ENCODE measurements at places on chromosomes 7 and 10. TPM values are rescaled to one million over a fixed set of nuclear protein-coding genes. Genes with fewer than 3 reads are reported as not detected.
A peak's percentile ranks its signal among the peaks of the same experiment; 100 is the strongest.

Gene VWA2
- not detected for total RNA-seq

Gene AKR1C2
- total RNA-seq: 376 TPM

Gene PNLIPRP3
- not detected for total RNA-seq

Gene TSPAN15
- total RNA-seq: 0.27 TPM

Gene TRPV5
- not detected for total RNA-seq

Gene CPEB3
- 1.7 TPM for total RNA-seq

- no peak for DNase-seq
Measured at GRCh38 chr10:62068464-62068863, 167.0 kb downstream of the ARID5B start.

GRCh38 chr7:70693686-70694433 lies 438.1 kb upstream of the GALNT17 start:
- DNase-seq: peak; percentile 36

DNA sequence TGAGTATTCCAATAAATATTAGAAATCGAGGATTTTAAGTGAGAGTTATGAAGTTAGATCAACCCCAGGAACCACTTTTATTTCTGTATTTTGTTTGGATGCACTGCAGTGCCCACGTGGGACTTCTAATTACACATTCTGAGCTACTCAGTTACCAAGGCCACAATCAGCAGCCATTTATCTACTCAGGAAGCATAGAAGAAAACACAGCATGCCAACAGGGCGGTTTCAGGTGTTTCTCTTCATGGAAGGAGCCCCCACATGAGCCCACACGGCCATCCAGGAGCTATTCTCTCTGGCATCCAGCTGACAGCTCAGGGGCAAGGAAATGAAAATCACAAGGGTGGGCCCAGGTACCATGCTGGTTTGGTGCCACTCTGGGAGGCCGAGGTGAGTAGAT lies 266.5 kb upstream of the MKLN1 start:
- DNase-seq: no peak

GRCh38 chr7:44291733-44292419 lies 33.5 kb downstream of the CAMK2B start:
- peak; percentile 18 for DNase-seq

DNA sequence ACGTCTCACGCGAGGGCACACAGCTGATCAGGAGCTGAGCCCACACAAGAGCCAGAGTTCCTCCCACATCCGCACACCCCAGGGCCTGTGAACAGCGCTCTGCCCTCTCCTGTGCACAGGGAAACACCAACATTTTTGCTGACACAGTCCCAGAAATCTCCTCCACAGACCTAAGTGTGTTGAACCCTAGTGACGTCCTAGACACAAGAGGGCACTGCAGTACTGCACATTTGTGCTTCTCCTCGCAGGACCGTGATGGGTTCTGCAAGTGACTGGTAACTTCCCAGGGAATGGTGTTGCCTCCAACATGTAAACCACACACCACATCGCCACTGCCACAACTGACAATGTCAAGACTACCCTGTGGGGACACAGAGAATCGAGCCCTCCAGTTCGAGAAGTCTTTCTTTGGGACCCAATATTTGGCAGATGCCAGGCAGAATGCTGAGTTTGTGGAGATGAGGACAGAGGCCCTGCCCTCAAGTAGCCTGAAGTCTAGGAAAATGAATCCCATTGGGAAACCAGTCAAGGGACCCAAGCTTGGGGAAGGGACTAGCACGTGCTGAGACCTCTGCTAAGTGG lies 170.3 kb downstream of the PAXIP1 start:
- no peak for DNase-seq

GRCh38 chr7:39360038-39360437 lies 206.2 kb upstream of the YAE1 start:
- DNase-seq: no peak

DNA sequence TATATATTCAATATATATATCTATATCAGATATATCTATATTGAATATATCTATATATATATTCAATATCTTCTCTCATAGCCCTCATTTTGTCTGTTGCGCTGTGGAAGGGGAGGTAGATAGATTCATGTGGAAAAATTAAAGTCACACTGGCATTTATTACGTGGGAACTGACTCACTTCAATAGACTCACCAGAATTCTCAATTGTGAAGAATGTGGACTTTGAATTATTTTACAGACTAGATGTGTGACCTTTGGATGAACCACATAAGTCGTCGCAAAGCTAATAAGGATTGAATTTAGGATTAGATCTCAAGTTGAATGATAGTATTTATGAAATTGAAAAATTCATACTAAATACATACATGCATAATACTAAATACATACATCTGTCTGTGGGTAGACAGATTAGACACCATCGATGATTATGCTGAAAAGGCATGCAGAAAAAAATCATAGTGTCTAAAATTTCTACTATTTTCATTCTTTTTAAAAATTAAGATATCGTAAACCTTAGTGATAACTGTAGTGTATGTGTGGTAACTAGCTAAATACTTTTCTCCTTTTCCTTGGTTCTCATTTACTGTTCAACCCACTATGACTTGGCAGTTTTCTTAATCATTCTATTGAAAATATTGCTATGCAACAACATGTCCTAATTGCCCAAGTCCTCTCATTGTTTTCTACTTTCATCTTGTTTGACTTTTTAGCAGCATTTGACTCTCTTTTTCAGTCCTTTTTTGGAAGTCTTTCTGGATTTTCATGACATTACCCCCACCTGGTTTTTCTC lies 61.8 kb upstream of the A1CF start:
- DNase-seq: peak; percentile 8

GRCh38 chr7:158618745-158619140 lies 31.1 kb upstream of the PTPRN2 start:
- DNase-seq: no peak

DNA sequence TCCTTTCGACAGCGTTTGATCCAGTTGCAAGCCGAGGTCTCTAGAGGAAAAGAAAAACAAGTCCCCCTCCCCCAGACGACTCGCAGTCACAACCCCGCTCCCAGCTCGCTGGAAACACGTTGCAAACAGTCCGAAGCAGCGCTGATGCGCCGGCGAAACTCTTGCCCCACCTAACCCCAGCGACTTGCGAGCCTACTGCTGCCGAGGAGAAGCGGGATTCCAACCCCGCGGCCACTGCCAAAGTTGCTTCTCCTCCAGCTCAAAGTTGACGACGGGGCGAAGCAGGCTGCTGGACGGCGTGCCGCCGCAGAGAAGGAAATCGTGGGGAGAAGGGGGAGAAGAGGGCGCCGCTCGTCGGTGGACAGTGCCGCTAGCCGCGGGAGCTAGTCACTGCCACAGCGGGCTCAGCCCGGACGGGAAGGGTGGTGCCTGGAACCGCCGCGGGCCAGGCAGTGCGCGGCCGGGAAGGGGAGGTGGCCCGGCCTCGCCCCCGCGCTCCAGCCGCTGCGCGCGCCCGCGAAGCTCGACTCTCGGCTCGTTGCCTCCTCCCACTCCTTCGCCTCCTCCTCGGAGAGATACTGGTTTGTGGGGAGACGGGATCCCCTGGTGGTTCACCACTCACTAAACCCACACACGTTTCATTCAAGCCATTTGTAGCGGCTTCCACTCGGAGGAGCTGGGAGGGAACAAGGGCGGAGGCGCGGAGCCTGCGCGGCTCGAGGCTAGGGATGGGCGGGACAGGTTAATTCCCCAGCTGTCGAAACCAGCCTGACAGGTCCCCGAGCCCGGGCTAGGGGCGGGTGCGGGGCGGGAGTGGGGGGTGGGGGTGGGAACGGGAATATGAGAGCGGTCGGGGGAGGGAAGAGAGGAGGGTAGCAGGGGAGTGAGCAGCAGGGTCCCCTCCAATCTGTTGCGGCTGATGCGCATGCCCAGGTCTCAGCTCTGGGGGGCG lies at the start of gene GPR37:
TSS of gene GPR37 (minus strand) at position 392 of the 952 bp plus-strand sequence. CDS start 816 bp downstream, outside the sequence.
- peak; percentile 51 for DNase-seq

DNA sequence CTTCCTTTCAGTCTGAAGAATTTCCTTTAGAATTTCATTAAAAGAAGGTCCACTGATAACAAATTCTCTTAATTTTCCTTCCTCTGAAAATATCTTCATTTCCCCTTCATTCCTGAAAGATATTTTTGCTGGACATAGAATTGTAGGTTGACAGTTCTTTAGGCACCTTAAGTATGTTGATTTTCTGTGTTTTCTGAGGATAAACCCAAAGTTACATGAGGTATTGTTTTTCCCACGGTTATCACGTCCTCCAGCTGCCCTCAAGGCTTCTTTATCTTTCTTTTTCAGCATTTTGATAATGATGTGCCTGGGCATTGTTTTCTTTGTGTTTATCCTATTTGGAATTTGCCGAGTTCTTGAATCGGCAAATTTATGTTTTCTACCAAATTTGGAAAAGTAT lies 105.3 kb downstream of the ELFN1 start:
- no peak for DNase-seq

DNA sequence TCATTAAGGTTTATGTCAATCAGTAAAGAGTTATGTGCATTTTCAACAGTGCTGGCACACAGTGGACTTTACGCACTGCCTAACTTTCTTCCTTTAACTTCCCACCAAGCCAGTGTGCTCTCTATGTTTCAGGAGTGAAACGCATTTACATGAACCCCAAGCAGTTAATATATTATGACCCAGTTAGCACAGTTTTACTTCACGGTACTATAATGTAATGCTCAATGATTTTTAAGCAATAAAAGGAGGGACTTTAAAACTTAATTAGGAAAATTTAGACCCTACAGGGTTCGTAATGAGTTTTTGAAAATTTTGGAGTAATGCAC lies 100.3 kb downstream of the C10orf90 start:
- no peak for DNase-seq

DNA sequence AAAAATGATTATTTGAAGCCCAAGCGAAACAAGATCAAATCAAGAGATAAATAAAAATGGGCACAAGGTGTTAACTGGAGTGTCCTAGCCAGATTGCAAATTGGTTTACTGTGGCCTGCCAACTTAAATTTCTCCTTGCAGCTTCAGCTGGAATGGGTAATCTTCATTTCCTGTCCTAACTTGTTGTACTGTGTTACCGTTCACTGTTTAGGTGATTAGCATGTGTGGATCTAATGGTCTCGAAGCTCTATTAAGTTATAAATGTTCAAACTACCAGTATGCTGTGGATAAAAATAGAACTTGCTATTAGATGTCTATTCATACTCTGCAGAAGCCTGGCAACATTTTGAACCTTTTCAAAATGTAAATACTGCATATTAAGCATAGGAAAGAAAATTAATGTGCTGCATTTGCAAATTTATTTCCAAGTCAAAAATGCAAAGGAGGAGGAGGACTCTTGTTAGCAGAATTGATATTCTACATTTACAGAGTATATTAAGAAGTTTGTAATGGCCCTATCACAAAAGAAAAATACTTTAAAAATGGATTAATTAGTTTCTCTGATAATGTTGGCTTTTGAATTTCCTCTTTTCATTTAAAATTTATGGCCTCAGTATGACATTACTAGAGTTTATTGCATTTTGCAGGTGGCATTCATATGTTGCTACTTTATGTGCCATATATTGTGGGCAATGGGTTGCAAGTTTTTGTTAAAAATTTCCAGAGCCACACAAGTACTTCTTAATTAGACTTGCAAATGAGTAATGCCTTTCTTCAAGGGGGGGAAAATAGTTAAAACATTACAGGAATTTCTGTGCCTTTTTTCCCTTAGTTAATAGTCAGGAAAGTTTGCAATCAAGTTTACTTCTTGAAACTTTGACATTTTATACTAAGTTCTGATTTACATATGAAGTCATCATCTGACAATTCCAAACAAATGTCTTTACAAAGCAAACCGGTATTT lies 92.1 kb downstream of the CABCOCO1 start:
- no peak for DNase-seq

Data from fibroblast of the aortic adventitia (primary cell).